ENCODE measurements at places on chromosomes 16 and 17.

DNA sequence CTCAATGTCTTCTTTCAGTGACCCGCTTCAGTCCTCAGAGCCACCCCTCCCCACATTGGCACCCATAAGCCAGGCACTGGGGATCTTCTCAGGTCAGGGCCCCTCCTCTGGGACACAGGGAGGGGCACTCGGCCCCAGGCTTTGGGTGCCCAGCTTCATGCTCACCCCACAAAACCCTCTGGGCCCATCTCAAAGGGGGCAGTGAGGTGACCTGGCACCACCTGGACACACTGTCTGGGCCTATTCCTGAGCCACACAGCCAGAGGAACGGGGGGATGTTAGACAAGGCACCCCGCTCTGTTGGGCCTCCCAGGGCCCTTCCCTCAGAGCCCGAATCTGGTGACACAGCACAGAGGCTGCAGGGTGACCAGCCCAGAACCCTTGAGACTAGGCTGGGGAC is 36.1 kb downstream of the TNFRSF13B start:
- DNase-seq = no peak

DNA sequence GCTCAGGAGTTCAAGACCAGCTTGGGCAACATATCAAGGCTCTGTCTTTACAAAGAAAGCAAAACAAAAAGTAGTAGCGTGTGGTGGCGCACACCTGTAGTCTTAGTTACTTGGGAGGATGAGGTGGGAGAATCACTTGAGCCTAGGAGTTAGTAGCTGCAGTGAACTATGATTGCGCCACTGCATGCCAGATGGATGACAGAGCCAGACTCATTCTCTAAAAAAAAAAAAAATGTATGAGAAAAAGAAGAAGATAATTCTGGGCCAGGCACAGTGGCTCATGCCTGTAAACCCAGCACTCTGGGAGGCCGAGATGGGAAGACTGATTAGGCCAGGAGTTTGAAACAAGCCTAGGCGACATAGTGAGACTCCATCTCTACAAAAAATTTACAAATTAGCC is 28.5 kb downstream of the STAT5B start:
- DNase-seq = peak; percentile 36

GRCh38 chr17:17154556-17154955 is 51.6 kb downstream of the PLD6 start:
- no peak for DNase-seq

DNA sequence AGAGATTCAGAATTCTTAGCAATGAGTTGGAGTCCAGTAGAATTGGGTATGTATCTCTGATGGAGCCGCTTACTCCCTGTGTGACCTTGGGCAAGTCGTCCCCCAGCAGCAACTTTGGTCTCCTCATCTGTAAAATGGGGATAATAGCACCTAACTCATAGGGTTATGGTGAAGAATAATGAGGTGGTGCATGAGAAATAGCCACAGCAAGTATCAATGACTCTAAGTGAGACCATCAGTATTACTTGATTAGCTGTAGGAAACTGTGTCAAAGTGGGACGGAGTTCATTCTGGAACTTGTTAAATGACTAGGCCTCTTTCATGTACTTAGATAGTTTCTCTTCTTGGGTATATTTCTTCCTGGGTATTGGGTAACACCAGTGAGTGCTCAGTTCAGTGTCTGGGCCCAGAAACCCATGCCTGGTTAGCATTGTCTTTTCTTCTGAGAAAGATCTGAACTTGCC is 6.4 kb downstream of the PRKCB start:
- DNase-seq = no peak

Measured in GF-D8 (cell line).